Hematopoietic multipotent progenitor cell treated with erythropoietin and hydrocortisone succinate and interleukin-3 and kit ligand, for 15 days (in vitro differentiated cells): ENCODE measurements at places on chromosomes 3 and 15.

- no peak for DNase-seq
Observed at GRCh38 chr3:71393093-71393492, 190.4 kb downstream of the FOXP1 start.

GRCh38 chr3:71718072-71718471 lies 7.1 kb downstream of the EIF4E3 start:
- DNase-seq, result no peak

- no peak for DNase-seq
Observed at GRCh38 chr3:151499168-151499567, 38.3 kb upstream of the IGSF10 start.

- DNase-seq, result no peak
Observed at GRCh38 chr15:41043276-41043951, 72.7 kb downstream of the INO80 start.

GRCh38 chr3:16675805-16676204 lies 70.6 kb upstream of the DAZL start:
- DNase-seq, result no peak

- no peak for DNase-seq
Observed at GRCh38 chr3:130948929-130949328, 55.0 kb downstream of the ATP2C1 start.

DNA sequence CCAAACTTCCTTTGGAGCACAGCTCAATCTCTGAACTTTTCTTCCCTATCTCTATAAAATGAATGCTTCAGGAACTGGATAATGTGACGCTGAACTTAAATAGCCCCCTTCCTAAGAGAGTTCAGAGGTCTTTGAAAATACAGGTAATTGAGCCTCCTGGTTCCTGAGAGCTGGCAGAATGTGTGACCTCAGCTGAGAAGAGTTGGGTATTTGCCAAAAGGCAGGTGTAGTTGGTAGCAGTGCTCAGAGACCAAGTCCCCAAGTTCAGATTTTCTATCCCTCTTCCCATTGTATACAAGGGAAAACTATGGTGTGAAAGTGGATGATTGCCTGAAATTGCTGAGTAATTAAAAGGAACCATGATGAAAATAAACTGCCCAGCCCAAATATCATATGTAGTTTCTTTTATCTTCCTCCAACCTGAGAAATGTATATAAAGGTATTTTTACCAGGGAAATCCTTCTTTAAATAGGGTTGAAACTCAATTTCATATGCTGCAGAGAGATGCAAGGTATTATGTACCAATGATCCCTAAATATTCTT lies 154.6 kb upstream of the ICE2 start:
- no peak for DNase-seq

GRCh38 chr15:29449136-29449535 lies 179.5 kb upstream of the NSMCE3 start:
- DNase-seq, result no peak

GRCh38 chr15:36844534-36844998 lies 255.8 kb downstream of the MEIS2 start:
- no peak for DNase-seq

GRCh38 chr15:70853318-70853972 lies 512 bp downstream of the LARP6 start:
- no peak for DNase-seq

GRCh38 chr3:63497641-63498040 lies 154.8 kb upstream of the SNTN start:
- DNase-seq, result no peak

DNA sequence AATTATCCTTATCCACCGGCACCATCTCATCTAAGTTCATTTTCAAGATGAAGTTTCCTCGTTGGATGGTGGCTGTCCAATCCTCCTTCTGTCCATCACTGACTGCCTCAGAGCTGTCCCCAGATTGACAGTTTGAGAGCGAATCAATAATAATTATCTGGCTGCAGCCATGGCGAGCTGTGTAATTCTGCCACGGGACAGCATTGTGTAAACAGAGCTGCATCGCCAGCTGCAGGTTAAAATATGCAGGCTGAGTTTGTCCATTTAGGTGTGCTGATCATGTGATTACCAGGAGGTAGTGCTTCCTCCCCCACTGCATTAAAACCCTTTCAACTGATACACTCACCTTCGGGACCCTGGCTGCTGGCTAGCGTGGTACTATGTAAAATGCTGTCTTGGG lies 461.9 kb upstream of the ONECUT1 start:
- DNase-seq, result no peak

DNA sequence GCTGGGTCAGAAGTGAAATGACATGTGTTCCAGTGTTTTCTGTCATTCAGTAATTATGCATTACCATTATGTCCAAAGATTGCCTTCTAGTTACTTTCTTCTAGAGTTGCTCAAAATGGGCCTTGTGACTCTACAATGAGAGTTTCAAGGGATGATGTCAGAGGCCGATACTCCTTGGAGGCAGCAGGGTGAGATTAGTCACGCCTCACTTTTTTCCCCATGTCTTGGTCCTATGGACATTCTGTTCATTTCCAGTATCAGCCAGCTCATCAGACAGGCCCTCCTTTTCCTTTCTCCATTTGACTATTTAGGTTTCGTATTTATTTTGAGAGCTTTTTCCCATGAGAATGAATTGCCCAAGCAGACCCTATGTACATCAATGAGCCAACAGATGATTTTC lies 17.5 kb downstream of the VGLL3 start:
- DNase-seq, result no peak

DNA sequence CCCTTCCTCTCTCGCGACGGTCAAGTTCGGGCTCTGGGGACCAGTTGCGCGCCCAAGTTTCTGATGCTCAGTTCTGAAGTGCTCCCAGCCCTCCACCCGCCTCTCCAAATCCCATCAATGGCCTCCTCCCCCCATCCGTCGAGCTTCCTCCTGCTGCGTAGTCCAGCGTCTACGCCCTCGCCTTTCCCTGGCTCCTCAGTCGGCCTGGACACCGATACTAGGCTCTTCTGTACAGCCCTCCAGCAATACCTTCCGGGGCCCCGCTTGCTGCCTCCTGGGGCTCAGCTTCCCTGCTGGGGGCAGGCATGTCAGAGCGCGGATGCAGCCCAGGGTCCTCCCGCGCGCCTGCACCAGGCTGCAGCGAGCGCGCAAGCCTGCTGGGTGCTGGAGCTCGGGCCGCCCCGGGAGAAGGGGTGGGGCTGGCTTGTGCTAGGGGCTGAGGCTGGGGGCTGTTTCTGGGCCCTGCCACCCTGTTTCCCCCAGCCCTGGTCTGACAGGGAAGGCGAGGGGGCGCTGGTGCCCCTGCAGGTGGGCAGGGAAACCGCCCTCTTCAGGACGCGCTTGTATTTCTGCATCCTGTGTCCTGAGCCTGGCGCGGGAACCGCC lies 353.3 kb upstream of the SUCLG2 start:
- no peak for DNase-seq

DNA sequence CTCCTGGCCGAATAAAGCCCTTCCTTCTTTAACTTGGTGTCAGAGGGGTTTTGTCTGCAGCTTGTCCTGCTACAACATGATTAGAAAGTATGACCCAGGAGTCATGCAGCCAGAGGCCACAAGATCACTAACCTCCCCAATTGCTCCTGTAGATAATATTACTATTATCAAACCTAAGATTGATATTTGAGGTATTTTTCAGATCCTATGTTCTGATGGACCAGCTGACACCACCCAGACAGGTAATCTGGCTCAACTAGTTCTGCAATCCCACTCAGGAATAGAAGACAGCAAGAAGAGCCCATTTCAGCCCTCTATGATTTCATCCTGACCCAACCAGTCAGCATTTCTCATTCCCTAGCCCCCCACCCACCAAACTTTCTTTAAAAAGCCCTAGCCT lies 23.3 kb upstream of the LIMD1 start:
- no peak for DNase-seq

DNA sequence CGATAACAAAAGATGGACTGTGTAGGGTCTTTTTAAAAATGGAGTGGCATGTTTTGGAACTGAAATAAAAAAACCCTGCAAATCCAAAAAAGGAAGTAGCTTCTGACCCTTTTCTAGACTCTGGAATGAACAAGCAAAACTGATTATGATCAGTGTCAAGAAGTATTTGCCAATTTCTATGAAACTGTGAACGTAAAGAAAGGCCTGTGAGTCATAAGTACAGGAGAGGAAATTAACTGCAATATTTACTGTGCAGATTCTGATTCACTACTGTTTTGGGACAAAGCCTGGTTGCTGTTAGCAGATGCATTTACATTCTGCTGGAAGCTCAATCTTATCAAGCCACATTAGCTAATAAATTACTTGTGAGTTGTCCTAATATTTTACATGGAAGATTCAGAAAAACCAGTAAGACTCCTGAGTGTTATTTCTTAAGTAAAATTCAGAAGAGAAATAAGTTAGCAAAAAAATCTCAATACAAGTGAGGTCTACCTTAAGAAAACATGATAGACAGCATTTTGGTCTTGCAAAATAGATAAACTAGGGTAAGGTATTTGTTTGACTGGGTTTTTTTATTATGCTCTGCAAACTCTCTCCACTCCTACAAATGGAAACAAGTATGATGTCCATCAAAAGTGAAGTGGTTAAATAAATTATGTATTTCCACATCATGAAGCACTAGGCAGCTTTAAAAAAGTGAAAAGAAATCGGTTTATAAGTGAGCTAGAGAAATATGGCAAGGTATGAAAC lies 90.2 kb upstream of the LMOD3 start:
- DNase-seq, result no peak

DNA sequence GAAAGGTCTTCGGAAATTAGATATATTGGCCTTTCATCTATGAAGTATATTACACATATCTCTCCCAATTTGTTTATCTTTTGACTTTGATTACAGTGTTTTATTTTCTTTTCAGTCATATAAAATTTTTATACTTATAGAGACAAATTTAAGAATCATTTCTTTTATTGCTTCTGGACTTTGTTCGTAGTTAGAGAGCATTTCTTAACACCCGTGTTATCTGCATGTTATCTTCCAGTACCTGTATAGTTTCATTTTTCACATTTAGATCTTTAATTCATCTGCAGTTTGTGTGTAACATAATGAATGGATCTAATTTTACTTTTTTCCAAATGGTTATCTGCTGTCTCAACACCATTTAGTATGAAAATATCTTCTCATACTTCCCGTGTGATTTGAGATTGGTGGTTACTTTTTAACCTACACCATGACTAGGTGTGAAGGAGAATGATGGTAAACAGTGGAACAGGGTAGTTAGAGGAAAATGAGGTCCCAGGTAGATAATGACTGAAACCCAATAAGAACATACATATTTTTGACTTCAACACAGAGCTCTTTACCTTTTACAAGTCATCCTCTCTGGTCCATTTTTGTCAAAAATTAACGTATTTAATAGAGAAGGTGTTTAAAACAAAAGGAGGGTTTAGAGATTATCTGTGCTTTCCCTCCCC lies 99.3 kb downstream of the LPP start:
- no peak for DNase-seq

DNA sequence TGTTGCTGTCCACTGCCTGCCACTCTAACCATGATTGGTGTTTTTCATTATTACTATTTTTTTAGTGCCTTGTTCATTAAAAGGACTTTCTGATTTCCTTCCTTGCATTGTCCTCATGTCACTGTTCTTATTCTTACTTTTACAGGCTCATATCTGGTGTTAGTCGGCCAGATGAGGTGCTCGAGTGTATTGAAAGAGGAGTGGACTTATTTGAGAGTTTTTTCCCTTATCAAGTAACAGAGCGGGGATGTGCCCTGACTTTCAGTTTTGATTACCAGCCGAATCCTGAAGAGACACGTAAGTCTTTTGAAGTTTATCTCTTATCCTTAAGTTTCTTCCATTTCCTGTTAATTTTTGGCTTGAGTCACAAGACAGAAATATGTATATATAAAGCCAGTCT lies 23.2 kb downstream of the QTRT2 start:
- no peak for DNase-seq

DNA sequence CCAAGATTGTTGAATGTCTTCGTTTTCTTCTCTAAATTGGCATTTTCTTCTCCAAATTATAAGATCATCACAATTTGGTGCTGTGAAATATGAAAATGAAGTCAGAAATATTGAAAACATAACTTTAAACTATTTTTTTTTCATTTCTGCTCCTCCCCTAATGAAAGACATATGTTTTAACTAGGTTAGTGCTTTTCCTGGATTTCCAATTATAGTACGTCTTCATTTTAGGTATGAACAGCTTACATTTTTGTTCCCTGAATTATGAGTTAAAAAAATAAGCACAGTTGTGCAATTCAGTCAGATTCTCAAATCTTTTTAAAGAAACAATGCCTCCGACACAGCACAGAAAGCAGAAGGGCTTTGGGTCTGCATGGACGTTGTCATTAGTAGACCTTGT lies 83.5 kb upstream of the CFAP20DC start:
- no peak for DNase-seq

DNA sequence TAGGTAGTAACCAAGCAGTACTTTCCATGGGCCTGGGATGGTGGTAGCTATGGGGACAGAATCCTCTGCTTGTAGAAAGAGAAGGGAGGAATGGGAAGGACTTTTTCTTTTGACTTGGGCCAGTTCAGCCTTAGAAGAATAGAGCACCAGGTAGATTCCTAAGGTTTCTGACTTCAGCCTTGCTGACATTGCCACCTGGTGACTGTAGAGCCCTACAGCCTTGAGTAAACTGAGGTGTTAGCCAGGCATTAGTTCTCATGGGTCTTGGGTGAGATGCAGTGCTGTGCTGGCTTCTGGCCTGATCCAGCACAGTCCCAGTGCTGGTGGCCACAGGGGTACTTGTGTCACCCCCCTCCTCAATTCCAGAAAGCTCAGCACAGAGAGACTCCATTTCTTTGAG lies 171.1 kb downstream of the ZBBX start:
- no peak for DNase-seq

- DNase-seq, result no peak
Observed at GRCh38 chr15:79310612-79310984, 314 bp upstream of the TMED3 start.

DNA sequence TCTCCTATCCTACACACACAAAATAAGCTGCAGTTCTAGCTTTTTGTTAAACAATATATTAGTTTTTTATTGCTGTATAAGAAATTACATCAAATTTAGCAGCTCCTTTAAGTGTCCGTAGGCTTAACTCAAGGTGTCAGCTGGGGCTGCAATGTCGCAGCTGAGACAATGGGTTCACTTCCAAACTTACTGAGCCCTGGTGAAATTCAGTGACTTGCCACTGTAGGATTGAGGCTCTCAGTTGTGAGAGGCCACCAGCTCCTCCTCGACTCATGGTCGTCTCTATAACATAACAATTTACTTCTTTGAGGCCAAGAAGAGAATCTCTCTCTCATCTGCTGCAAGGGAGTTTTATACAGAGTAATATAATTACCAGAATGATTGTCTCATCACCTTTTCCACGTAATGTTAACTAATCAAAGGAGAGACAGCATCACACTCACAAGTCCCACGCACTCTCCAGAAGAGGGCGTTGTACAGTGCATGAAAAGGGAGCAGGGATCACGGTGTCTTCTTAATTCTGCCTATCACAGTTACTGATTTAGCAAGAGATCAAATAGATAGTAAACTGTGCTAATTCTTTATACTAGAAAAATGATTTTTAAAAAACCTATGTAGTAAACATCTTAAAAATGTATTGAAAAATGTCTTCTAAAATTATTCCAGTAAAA lies 735.6 kb upstream of the GBE1 start:
- no peak for DNase-seq
